RPMI7951 (cell line): ENCODE measurements at places on chromosomes 13 and 19. TPM values are rescaled to one million over a fixed set of nuclear protein-coding genes. Genes with fewer than 3 reads are reported as not detected.

- DNase-seq = no peak
Observed at GRCh38 chr13:66369666-66370065, 860.5 kb downstream of the PCDH9 start.

Gene LYL1
- 4.1 and 6.0 TPM in 2 replicates for total RNA-seq

GRCh38 chr13:110126391-110126961 is 180.5 kb downstream of the COL4A1 start:
- DNase-seq = peak; percentile 87

Gene CD37
- total RNA-seq = not detected in 2 replicates

DNA sequence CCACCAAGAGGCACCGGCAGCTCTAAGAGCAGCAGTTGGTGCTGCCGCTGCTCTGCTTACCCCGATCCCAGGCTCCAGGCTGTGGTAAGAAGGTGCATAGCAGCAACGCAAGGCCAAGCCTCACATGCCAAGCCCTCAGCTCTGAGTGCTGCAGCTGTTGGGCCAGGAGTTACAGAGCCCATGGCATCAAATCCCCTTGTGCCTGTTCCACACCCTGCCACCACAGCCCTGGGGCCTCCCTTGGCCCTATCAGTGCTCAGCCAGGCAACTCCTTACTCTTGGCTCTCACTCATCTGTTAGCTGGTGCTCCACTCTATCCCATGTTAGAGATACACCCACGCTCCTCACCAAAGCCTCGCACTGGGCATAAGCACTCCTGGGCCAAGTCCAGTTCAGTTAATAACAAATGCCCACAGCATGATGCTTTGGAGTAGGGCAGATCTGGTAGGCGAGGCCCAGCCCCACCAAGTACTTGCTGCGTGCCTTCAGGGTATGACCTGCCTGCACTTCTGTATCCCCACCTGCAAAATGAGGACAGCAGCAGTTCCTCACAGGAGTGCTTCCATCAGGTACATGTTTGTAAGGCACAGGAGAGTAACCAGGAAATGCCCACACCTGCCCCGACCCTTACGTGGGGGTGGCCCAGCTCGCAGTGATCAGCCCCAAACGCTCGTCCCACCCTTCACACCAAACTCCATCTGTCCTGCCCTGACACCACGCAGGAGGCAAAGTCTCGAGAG is 16.2 kb downstream of the AKAP8L start:
- no peak for DNase-seq

GRCh38 chr19:19106056-19106551 is 32.2 kb downstream of the TMEM161A start:
- no peak for DNase-seq

Gene COL5A3
- total RNA-seq = 3.0 and 4.8 TPM in 2 replicates

Gene IRGQ
- 11.9 and 16.4 TPM in 2 replicates for total RNA-seq

DNA sequence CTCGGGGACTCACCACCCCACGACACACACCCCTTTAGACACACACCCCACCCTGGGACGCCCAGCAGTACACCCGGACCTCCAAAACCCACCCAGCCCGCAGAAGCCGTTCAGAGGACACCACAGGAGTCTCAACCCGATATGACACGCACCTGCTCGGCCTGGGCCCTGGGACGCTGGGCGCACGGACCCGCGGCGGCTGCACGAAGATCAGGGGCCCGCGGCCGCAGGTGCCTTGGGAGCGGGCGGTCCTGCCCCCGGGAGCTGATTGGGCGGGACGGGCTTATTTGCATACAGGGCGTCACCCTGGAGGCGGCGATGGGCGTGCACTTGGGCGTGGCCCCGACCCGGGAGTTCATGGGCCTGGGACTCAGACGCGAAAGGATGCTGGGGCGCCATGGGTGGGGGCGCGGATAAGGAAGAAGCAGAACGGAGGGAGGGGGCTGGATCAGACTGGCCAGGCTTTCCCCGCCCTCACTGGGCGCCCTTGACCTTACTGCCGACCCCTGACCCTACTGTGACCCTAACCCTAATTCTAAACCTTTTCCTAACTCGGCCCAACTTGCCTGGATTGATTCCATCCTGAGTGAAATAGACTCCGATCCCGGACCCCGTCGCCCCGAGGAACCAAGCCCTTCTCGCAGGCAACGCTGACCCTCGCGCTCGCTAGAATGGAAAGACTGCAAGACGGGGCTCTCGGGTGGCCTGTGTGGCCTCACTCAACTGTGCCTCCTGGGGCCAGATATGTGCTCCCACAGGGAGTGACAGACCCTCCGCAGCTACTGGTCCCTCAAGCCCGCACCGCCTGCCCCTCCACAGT is at the start of gene MEF2B:
TSS of gene MEF2B (minus strand) at position 211 of the 820 bp plus-strand sequence. CDS start 19,528 bp downstream, outside the sequence.
- peak; percentile 47 for DNase-seq
